GM12878 (cell line): ENCODE measurements at places on chromosomes 7 and 10. TPM values are rescaled to one million over a fixed set of nuclear protein-coding genes. Genes with fewer than 3 reads are reported as not detected.

GRCh38 chr10:101451667-101452069 is 97.7 kb downstream of the BTRC start:
- no peaks in the 10 kb centered on the region for H3K36me3 ChIP-seq
- DNase-seq = no peak
- H3K27ac ChIP-seq = no peak overlapping the region
- H3K4me1 ChIP-seq = no peaks in the 10 kb centered on the region
- no peaks in the 10 kb centered on the region for H3K27me3 ChIP-seq
- no peak overlapping the region for H3K4me3 ChIP-seq

- H3K36me3 ChIP-seq = no peaks in the 10 kb centered on the region
- no peak for DNase-seq
- H3K27ac ChIP-seq = no peak overlapping the region
- no peaks in the 10 kb centered on the region for H3K4me1 ChIP-seq
These were observed 83.7 kb downstream of the GRID1 start for GRCh38 chr10:86282664-86283465.

DNA sequence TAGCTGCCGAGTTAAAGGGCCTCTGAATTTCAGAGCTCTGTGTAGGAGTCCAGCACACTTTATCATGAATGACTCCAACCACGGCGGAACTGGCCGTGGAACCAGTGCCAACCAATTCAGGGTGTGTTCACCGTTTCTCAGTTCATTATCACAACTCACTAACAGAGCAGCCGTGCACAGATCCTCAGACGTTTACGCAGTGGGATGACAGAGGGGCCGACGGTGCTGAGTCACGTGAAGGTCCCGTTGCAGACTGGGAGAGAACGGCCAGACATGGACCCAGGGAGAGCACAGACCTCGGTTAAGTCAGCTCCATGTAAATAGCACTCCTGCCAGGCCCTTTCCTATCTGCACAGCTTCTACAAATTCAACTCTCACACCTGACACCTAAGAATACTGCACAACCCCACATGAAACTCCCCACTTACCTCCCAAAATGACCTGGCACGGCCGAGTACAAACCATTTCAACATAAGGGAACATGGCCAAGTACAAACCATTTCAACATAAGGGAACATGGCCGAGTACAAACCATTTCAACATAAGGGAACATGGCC is 95.5 kb downstream of the DIP2C start:
- H3K4me1 ChIP-seq = no peaks in the 10 kb centered on the region
- H3K36me3 ChIP-seq = no peaks in the 10 kb centered on the region
- DNase-seq = no peak
- no peak overlapping the region for H3K4me3 ChIP-seq
- H3K27me3 ChIP-seq = no peaks in the 10 kb centered on the region

DNA sequence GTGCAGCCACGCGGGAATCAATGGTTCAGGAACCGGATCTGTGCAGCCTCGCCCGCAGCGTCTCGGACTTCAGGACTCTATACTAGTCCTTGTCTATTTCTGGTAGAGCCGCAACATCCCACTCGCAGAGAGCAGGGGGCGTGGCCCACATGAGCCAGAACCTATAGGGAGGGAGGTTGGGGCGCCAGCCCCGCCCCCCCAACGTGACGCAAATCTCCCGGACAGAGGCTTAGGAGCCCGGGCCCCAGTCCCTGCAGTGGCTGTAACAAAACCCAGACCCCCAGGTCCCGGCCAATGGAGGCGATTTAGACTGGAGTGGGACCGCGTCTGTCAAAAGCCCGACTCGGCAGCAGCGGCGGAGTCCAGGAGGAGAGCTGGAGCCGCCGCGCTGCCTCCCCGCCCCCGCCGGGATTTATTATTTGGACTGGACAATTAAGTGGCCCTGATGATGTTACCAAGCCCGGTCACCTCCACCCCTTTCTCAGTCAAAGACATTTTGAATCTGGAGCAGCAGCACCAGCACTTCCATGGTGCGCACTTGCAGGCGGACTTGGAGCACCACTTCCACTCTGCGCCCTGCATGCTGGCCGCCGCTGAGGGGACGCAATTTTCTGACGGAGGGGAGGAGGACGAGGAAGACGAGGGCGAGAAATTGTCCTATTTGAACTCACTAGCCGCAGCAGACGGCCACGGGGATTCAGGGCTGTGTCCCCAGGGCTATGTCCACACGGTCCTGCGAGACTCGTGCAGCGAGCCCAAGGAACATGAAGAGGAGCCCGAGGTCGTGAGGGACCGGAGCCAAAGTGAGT is at the start of gene NKX2-3:
TSS of gene NKX2-3 (plus strand) at position 256 of the 809 bp plus-strand sequence. CDS start at position 446, 190 bp downstream.
- no peaks in the 10 kb centered on the region for H3K36me3 ChIP-seq
- H3K4me3 ChIP-seq = peak within 1 kb of the TSS; percentile 15; the same call in 1 of the 2 replicates
- H3K27ac ChIP-seq = no peak within 1 kb of the TSS
- H3K27me3 ChIP-seq = peaks cover 51% of the 10 kb centered on the region
- no peak for DNase-seq
- H3K4me1 ChIP-seq = no peaks in the 10 kb centered on the region; the same call in 1 of the 2 replicates

DNA sequence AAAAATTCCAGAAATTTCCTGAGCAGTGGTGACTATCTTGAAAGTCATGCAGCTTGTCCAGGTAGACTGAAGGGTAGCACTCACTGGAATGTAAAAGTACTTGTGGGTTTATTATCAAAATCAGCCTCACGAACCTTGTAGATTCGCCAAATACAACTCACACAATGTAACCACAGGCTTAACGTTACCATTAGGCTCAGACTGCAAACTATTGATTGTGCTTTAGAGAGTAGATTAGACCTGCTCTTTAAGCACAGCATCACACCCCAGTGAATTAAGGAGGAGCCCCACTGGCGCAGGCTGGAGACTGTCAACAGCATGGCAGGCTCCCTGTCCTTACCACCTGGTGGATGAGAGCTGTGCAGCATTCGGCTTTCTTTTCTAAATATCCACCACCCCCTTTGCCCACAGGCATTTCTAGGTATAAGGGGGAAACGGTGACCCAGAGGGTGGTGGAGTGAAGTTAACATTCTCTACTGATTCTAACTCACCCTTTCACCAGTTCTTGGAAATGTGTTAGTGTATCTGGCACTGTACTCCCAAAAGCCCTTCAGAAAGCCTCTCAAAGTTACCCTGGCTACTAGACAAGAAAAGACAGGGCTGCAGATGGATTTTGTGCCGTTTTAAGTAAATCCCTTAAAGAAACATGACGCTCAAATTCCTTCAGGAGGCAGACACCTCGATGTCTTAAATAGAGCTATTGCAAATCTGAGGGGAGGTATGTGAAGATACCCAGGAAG is 56.6 kb downstream of the GSDME start:
- H3K4me3 ChIP-seq = no peak overlapping the region
- peaks cover 28% of the 10 kb centered on the region for H3K36me3 ChIP-seq
- H3K27ac ChIP-seq = no peak overlapping the region
- DNase-seq = no peak
- H3K4me1 ChIP-seq = peaks cover 3% of the 10 kb centered on the region; the same call in 1 of the 2 replicates

- no peaks in the 10 kb centered on the region for H3K36me3 ChIP-seq
- no peak for DNase-seq
These were observed 1.1 kb downstream of the MARVELD1 start for GRCh38 chr10:97714401-97715258.

DNA sequence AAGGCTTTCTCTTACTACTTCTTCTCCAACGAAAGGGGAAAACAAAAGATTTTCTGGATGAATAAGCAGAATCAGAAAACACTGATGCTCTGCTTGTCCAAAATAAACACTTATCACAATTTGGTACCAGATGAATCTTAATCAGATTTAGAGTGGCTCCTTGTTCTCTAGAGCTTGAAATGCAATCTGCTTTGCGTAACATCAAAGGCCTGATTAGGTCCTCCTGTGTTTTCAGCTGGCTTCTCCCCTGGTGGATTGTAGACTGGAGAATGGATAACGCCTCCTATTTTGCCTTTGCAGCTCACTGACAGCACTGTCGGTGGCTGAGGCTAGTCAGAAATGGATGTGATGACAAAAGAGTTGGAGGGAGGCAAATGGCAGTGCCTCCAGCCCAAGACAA is 91.2 kb downstream of the FAM13C start:
- H3K27ac ChIP-seq = no peak overlapping the region
- no peak overlapping the region for H3K4me3 ChIP-seq
- H3K4me1 ChIP-seq = no peaks in the 10 kb centered on the region
- H3K36me3 ChIP-seq = no peaks in the 10 kb centered on the region
- no peaks in the 10 kb centered on the region for H3K27me3 ChIP-seq

- H3K27ac ChIP-seq = no peak overlapping the region
- DNase-seq = no peak
- H3K36me3 ChIP-seq = no peaks in the 10 kb centered on the region
These were observed 310.0 kb downstream of the PPP1R3A start for GRCh38 chr7:113608782-113609181.

GRCh38 chr10:77279207-77279606 is 358.4 kb downstream of the KCNMA1 start:
- H3K4me1 ChIP-seq = no peaks in the 10 kb centered on the region
- H3K4me3 ChIP-seq = no peak overlapping the region
- no peaks in the 10 kb centered on the region for H3K27me3 ChIP-seq
- DNase-seq = peak; percentile 62
- no peak overlapping the region for H3K27ac ChIP-seq

DNA sequence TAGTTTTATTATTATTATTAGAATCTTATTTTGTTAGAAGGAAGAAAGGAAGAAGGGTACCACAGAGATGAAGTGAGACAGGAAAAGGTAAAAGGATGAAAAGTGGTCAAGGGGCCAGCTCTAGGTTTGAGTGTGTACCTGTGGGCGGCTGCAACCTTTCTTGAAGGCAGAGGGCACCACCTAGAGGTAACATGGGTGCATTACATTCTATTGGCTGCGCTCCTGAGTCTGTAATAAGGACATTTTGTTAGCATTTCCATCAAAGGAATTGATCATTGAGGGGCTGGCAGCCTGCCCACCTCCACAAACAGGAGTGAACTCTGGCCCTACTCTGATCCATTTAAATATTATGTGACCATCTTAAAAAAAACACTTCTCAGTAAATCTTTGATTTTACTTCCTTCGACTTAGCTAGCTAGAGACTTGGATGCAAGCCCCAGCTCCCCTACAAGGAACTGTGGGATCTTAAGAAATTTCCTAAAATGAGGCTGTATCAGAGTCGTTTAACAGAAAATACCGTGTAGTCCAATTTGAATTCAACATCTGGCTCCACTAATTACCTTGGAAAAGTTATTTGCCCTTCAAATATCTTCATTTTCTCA is 610.4 kb downstream of the IPMK start:
- H3K4me3 ChIP-seq = no peak overlapping the region
- no peaks in the 10 kb centered on the region for H3K27me3 ChIP-seq
- no peak for DNase-seq
- H3K4me1 ChIP-seq = no peaks in the 10 kb centered on the region

DNA sequence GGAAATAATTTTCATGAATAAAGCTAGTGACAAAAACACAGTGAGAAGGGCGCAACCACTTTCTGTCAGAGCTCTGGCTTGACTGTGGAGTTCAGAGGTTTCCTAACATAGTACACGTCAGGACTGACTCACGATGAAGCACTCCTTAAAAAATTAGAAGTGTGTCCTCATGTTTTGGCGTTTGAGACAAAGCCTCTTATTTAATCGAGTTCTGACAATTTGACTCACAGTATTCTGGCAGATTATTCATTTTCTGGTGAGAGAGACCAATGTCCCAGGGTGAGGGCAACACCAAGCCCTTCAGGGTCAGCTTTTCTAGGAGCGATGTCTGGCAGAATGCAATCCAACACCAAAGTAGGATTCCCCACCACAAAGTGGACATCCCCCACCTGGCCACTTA is 108.7 kb downstream of the DIP2C start:
- H3K4me3 ChIP-seq = no peak overlapping the region
- no peaks in the 10 kb centered on the region for H3K4me1 ChIP-seq
- H3K27me3 ChIP-seq = no peaks in the 10 kb centered on the region; the same call in 1 of the 2 replicates
- DNase-seq = no peak
- no peak overlapping the region for H3K27ac ChIP-seq

DNA sequence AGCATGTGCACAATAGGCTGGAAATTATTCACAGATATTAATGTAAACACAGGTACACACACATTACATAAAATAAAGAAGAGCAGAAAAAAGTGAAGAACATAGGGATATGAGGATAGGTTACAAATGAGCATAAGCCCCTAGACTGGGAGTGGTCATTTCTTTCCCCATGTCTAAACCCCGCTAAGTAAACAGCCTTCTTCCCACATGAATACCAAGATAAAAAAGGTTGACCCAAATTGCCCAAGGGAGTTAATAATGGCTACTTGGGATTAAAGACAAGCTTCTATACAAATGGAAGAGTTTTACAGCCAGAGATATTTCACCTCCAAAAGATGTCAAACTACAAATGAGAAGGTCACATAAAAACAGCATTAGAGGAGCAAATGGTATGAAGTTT is 527.1 kb upstream of the CELF2 start:
- H3K4me1 ChIP-seq = no peaks in the 10 kb centered on the region
- no peak overlapping the region for H3K4me3 ChIP-seq
- no peak overlapping the region for H3K27ac ChIP-seq
- no peaks in the 10 kb centered on the region for H3K27me3 ChIP-seq
- DNase-seq = no peak

GRCh38 chr10:93874309-93875031 is 19.3 kb upstream of the SLC35G1 start:
- H3K36me3 ChIP-seq = no peaks in the 10 kb centered on the region
- DNase-seq = no peak
- H3K27me3 ChIP-seq = no peaks in the 10 kb centered on the region; the same call in 1 of the 2 replicates
- no peak overlapping the region for H3K27ac ChIP-seq
- H3K4me3 ChIP-seq = no peak overlapping the region
- no peaks in the 10 kb centered on the region for H3K4me1 ChIP-seq

DNA sequence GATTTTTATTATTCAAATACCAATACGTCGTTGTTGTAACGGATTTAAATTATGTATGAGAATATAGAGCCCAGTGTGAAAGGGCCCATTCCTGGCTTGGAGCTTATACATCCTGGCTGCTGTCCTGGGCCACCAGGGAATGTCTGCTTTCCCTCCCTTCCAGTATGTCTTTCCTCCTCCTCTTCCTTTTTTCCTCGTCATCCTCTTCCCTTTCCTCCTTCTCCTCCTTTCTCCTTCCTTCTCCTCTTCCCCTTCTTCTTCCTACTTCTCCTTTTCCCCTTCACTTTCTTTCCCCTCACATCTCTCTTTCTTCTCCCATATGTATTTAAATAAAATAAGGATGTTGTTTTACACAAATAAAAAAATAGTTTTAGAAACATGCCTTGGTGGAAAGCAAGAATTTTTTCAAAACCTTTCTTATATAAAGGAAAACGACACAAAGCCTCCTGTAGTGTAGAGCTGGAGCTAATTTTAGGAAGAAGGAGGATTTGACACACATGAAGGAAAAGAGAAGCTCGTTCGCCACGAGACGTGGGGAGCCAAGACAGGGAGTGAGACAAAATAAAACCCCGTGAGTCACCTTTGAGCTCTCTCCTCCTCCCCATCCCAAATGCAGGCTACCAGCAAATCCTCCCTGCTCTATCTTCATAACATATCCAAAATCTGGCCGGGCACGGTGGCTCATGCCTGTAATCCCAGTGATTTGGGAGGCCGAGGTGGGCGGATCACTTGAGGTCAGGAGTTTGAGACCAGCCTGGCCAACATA is 301.1 kb upstream of the LYZL1 start:
- H3K36me3 ChIP-seq = no peaks in the 10 kb centered on the region
- no peaks in the 10 kb centered on the region for H3K4me1 ChIP-seq
- H3K4me3 ChIP-seq = no peak overlapping the region
- DNase-seq = no peak
- no peaks in the 10 kb centered on the region for H3K27me3 ChIP-seq
- H3K27ac ChIP-seq = no peak overlapping the region

- no peaks in the 10 kb centered on the region for H3K4me1 ChIP-seq
- no peak for DNase-seq
- H3K27me3 ChIP-seq = no peaks in the 10 kb centered on the region
- H3K4me3 ChIP-seq = no peak overlapping the region
- H3K36me3 ChIP-seq = no peaks in the 10 kb centered on the region
- no peak overlapping the region for H3K27ac ChIP-seq
These were observed 333.2 kb upstream of the MGMT start for GRCh38 chr10:129133856-129134255.

Gene OR2A42
- total RNA-seq = not detected in 2 replicates

Gene VAX1
- total RNA-seq = not detected in 2 replicates
